ENCODE measurements at places on chromosomes 7 and 10. TPM values are rescaled to one million over a fixed set of nuclear protein-coding genes. Genes with fewer than 3 reads are reported as not detected.

DNA sequence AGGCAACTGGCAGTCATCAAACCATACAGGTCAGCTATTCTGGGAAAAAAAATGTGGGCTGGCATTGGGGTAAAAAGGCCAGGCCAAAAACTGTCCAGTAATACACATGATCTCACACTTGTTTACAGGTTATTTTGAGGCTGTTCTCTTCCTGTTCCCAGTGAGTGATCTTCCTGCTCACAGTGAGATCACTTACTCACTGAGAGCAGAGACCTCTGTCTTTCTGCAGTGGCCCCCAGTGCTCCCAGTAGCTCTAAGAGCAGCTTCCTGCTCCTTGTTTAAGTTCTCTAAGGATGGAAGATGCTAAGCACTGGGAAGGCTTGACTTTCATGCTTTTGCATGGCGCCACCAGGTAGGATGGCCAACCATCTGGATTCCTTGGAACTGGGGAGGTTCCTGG is 93.5 kb upstream of the KIAA1217 start:
- no peak for DNase-seq

DNA sequence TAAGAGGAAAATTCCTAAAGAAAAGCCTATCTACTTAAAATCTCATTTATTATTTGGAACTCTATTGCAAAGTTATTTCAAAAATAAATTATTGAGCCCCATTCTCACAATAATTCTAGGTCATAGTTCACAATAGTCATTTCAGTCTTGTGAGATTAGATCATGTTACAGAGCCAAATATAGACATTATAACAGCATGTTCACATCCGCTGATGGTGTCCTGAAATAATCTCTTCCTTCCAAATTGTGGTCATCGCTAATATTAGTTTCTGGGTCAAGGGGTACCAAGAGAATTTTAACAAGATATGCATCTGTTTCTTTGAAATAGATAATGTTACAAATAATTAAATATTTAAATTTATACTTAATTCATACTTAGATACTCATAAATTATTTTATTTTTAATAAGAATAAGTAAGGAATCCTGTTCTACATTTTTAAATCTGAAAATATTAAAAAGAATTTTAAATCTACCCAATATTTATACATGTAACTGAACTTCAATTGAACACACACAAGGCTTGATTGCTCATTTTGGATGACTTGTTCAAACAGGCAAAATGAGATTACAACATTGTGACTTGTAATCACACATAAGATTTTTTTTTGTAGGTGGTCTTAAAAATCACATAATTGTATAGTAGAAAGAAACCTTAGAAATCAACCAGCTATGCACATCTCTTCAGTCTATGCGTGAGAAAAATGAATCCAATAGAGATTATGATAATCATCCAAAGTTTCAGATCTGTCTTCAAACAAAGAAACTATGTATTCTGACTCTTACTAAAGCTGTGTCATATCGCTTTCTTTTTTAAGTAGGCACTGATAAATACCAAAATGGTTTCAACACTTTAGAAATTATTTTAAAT is 13.1 kb downstream of the GNAT3 start:
- no peak for DNase-seq

- no peak for DNase-seq
Observed at GRCh38 chr10:84820596-84820995, 492.2 kb downstream of the CCSER2 start.

GRCh38 chr10:77223526-77224460 is 413.8 kb downstream of the KCNMA1 start:
- no peak for DNase-seq

Gene AKR1C4
- total RNA-seq: not detected

Gene LRRC17
- 12.7 TPM for total RNA-seq

Gene MRC1
- total RNA-seq: 2.4 TPM

GRCh38 chr10:69757206-69757552 is 44.5 kb upstream of the COL13A1 start:
- no peak for DNase-seq

GRCh38 chr7:117077658-117078057 is 124.4 kb downstream of the ST7 start:
- DNase-seq: no peak

GRCh38 chr7:112798274-112799159 is 8.3 kb upstream of the TMEM168 start:
- DNase-seq: no peak

Gene IL2RA
- total RNA-seq: not detected

GRCh38 chr10:17431871-17432311 is 22.5 kb downstream of the ST8SIA6 start:
- no peak for DNase-seq

Gene CYP17A1
- not detected for total RNA-seq

- DNase-seq: no peak
Observed at GRCh38 chr7:1844336-1844950, 174.4 kb downstream of the ELFN1 start.

Gene NPFFR1
- total RNA-seq: not detected

DNA sequence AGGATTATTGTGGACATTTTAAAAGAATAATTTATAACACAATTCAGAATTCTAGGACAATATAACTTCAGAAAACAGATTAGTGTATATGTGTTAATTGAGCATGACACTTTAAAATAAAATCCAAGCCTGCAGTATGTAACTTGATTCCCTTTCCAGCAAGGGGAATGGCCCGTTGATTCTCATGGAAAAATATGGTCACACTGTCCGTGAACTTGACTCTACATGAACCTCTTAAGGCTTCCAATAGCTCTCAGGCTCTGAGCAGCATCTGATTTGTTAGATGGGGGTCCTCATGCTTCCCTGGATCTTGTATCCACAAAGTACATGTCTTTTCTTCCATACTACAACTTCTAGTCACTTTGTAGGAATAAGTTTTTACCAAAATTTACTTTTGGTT is 85.5 kb upstream of the AKR1E2 start:
- no peak for DNase-seq

GRCh38 chr7:152989889-152990380 is 230.4 kb downstream of the ACTR3B start:
- DNase-seq: no peak

Gene DNAJC12
- total RNA-seq: 0.13 TPM

DNA sequence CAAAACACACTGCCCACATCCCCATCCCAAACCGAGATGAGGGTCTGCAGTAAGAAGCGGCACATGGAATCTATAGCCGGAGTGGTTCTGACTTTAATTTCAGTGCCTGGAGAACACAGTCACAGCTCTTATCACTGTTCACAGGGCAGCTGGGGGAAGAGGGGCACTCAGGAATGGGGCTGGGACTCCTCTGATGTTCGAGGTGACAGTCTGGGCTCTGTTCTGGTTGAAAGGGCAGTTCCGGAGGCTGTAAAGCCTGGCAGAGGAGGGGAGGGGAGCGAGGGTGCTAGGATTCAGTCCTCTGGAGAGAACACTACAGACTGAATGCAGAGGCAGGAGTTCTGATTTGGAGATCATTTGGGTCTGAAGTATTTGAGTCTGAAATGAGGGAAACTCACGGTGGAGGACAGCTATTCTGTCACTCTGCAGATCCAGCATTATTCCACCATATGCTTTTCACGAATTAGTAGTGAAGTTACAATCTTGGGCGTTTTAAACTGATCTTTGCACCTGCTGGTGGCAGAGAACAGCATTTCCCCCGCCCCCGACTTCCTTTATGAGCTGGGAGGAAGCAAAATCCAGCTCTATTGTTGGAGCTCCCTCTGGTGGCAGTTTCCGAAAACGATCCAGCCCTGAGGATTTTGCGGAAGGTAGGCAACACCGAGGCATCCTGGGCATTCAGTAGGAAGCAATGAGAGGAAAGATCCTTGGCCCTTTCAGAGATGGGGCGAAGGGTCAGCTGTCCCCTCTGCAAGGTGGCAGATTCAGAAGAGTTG is 22.7 kb upstream of the KCNK18 start:
- DNase-seq: peak; percentile 20

DNA sequence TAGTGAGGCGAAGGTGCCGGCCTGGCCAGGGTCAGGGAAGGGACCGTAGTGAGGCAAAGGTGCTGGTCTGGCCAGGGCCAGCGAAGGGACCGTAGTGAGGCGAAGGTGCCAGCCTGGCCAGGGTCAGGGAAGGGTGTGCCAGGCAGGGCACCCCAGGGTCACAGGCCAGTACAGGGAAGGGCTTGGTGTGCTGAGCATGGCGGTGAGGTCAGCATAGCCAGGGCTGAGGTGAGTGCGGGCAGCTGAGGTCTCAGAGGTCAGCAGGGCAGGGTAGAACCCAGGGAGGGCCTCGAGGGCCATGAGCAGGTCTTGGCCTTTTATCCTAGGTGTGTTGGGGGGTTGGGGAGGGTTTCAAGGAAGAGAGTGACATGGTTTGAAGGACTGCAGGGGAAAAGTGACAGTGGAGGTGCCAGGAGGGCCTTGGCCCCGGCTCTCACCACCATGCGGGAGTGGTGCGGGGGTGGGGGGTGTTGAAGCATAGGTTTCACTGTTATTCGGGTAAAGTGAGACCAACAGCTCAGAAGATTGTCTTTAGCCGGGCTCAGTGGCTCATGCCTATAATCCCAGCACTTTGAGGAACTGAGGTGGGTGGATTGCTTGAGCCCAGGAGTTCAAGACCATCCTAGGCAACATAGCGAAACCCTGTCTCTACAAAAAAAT is 93.3 kb downstream of the CHST15 start:
- DNase-seq: no peak

DNA sequence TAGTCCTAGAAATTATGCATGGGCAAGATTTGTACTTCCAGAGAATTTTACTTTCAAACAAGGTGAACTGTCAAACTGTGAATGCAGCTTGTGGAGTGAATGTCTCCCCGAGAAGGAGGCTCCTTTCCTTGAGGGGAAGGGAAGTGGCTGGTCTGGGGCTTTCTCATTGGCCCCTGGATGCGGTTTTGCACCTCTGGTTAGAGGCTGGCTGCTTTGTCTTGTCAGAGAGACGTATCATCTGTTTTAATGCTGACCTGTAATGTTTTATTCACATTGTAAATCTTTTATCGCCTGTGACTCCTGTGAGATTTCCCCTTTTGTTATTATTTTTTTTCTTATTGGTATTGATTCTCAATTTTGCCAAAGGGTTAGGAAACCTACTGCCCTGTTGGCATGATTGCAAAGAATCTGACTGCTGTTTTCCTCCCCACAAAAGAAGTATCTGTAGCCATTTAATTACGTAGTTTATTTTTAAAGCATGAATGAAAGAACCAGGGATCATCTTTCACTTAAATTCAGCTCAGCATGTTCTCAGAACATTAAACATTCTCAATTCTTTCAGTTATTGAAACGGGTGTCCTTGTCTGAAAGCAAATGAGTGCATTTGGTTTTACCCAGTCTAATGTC is 238.3 kb upstream of the NFE2L3 start:
- DNase-seq: no peak
